CD8-positive, alpha-beta memory T cell (primary cell): ENCODE measurements at places on chromosomes 3 and 15. TPM values are rescaled to one million over a fixed set of nuclear protein-coding genes. Genes with fewer than 3 reads are reported as not detected.

Gene FOXB1
- 0.33 TPM for total RNA-seq

Gene PGBD4
- total RNA-seq, result 2.8 TPM

Gene SYNPR
- not detected for total RNA-seq

Gene LARP6
- not detected for total RNA-seq

Gene CCDC9B
- total RNA-seq, result 0.47 TPM

Gene NR2E3
- not detected for total RNA-seq

DNA sequence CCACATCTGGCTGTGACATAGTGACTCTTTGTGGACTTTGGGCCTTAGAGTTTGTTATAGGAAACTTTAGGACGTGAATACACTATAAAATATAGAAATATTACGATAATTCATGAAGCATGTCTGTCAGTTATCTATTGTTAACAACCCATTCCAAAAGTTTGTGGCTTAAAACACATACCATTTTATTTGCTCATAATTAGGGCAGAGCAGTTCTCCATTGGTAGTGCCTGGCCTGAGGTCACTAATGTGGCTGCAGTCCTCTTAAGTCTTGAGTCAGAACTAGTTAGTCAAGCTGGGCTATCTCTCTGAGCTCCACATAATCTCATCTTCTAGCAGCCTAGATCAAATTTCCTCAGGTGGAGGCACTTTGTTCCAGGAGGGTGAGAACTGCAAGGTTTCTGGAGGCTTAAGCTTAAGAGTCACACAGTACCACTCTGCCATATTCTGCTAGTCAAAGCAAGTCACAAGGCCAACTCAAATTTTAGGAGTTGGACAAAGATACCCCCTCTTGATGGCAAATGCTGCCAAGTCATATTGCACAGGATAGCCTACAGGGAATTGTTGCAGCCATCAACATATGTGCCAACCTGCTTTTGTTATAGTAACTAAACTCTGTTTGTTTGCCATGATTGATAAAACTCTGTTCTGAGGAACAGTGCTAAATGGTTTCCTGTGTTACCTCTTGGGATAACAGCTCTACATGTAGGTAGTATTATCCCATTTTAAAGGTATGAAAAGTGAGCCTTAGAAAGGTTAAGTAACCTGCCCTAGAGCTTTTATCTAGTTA, 8.7 kb downstream of the ATXN7 start:
- H3K4me3 ChIP-seq, result no peak overlapping the region
- no peaks in the 10 kb centered on the region for H3K36me3 ChIP-seq
- no peak for DNase-seq
- no peak overlapping the region for H3K27ac ChIP-seq
- no peaks in the 10 kb centered on the region for H3K27me3 ChIP-seq
- peaks cover 10% of the 10 kb centered on the region for H3K4me1 ChIP-seq

DNA sequence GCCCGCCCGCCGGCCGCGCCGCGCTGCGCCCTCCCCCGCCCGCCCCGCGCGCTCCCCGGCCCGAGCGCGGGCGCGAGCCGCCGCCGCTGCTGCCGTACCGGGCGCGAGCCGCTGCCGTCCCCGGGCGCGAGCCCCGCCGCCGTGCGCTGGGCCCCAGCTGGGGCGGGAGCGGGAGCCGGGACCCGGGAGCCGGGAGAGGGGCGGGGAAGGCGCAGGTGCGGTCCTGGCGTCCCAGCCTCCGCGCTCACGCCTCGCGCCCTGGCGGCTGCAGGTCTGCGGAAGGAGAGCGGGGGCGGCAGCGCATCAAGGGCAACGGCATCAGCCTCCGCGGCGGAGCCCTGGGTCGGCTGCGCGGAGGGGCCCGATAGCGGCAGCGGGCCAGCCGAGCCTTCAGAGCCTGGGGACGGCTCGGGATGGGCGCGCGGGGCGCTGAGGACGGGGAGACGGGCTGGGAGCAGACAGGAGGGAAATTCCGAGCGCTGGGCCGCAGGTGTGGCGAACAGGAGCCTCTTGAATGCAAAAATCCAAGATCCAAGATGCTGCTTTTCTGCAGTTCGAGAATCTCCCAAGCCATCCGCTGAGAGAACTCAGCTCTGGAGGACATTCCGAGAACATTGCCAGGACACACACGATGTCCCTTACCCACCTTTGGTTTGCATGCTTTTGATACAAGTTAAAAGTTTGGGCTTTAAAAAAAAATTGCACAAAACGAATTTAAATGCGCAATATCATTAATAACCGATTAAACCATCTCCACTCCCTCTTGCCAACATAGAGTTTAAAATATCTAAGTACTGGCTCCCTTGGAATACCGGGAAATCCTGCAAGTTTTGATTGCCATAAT, 251.1 kb downstream of the TJP1 start:
- no peak overlapping the region for H3K27ac ChIP-seq
- H3K27me3 ChIP-seq, result no peaks in the 10 kb centered on the region
- no peaks in the 10 kb centered on the region for H3K36me3 ChIP-seq
- H3K4me3 ChIP-seq, result no peak overlapping the region
- DNase-seq, result no peak
- H3K4me1 ChIP-seq, result no peaks in the 10 kb centered on the region

DNA sequence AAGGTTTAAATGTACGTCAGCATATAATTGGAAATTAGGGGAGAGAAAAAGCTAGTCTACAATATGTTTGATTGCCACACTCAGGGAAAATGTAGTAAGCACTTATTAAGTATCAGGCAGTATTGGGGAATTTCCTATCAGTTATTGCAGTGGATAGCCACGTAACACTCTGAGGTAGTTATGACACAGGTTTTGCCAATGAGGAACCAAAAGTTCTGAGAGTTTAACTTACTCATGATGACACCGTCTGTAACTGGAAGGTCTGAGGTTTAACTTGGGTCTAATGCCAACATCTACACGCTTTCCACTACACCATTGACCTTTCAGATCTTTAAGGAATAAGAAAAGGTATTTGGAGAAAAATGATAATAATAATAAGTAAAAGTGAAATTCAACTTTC, 89.5 kb downstream of the ZMAT3 start:
- H3K27ac ChIP-seq, result no peak overlapping the region
- no peaks in the 10 kb centered on the region for H3K4me1 ChIP-seq
- no peaks in the 10 kb centered on the region for H3K36me3 ChIP-seq
- no peaks in the 10 kb centered on the region for H3K27me3 ChIP-seq

GRCh38 chr3:58202917-58203360, 7.8 kb downstream of the DNASE1L3 start:
- H3K4me3 ChIP-seq, result no peak overlapping the region
- H3K27ac ChIP-seq, result no peak overlapping the region
- no peaks in the 10 kb centered on the region for H3K36me3 ChIP-seq
- H3K4me1 ChIP-seq, result no peaks in the 10 kb centered on the region

GRCh38 chr3:62316525-62316924, 56.8 kb downstream of the FEZF2 start:
- DNase-seq, result no peak
- no peak overlapping the region for H3K27ac ChIP-seq
- no peaks in the 10 kb centered on the region for H3K27me3 ChIP-seq
- no peak overlapping the region for H3K4me3 ChIP-seq
- H3K36me3 ChIP-seq, result no peaks in the 10 kb centered on the region

- H3K27ac ChIP-seq, result no peak overlapping the region
- H3K4me3 ChIP-seq, result no peak overlapping the region
- H3K36me3 ChIP-seq, result no peaks in the 10 kb centered on the region
- DNase-seq, result no peak
Measured at GRCh38 chr3:196985954-196986885, 17.6 kb upstream of the PIGZ start.

DNA sequence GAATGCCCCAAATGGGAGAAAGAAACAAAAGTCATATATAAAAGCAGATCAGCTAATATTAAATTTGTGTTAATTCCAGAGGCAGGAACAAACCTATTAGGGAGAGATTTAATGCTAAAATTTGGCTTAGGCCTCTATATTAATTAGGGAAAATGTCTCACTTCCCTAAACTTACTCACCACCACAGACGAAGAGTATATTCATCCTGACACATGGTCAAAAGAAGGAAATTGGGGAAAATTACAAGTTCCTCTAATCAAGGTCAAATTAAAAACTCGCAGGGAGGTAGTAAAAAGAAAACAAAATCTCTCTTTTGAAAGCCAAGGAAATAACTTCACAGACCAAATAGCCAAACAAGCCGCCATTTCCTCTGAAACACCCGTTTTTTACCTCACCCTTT, 32.2 kb downstream of the GRM2 start:
- H3K27ac ChIP-seq, result no peak overlapping the region
- no peak for DNase-seq
- no peak overlapping the region for H3K4me3 ChIP-seq
- H3K27me3 ChIP-seq, result no peaks in the 10 kb centered on the region
- no peaks in the 10 kb centered on the region for H3K4me1 ChIP-seq
- H3K36me3 ChIP-seq, result no peaks in the 10 kb centered on the region

GRCh38 chr3:100563228-100563627, 46.2 kb upstream of the ADGRG7 start:
- no peak for DNase-seq
- H3K36me3 ChIP-seq, result no peaks in the 10 kb centered on the region
- H3K4me3 ChIP-seq, result no peak overlapping the region
- H3K4me1 ChIP-seq, result no peaks in the 10 kb centered on the region
- no peak overlapping the region for H3K27ac ChIP-seq

- H3K27ac ChIP-seq, result no peak overlapping the region
- DNase-seq, result no peak
- no peaks in the 10 kb centered on the region for H3K4me1 ChIP-seq
- no peak overlapping the region for H3K4me3 ChIP-seq
- H3K36me3 ChIP-seq, result no peaks in the 10 kb centered on the region
- no peaks in the 10 kb centered on the region for H3K27me3 ChIP-seq
Measured at GRCh38 chr3:129421988-129422745, 6.3 kb downstream of the EFCAB12 start.
